B cell (primary cell): ENCODE measurements at places on chromosomes 1 and 21.

- no peak for DNase-seq
Observed at GRCh38 chr1:163085041-163085903, 16.1 kb downstream of the RGS4 start.

GRCh38 chr1:27605300-27605766 is 1.4 kb upstream of the AHDC1 start:
- DNase-seq = no peak

- DNase-seq = no peak
Observed at GRCh38 chr1:115408533-115408932, 70.5 kb upstream of the NGF start.

DNA sequence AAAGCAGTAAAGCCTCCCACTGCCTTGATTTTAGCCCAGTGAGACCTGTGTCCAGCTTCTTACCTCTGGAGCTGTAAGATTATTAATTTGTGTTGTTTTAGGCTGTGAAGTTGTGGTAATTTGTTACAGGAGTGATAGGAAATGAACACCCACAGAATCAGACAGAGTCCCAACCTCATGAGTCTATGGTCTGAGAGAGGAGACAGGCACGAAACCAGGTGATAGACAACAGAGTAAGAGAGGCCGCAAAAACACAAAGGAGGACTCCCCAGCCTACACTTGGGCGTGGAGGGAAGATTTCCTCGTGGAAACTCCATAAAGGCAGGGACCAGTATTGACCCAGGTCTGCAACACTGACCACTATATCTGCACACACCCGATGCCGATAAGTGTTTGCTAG is 234.6 kb upstream of the JUN start:
- DNase-seq = no peak

DNA sequence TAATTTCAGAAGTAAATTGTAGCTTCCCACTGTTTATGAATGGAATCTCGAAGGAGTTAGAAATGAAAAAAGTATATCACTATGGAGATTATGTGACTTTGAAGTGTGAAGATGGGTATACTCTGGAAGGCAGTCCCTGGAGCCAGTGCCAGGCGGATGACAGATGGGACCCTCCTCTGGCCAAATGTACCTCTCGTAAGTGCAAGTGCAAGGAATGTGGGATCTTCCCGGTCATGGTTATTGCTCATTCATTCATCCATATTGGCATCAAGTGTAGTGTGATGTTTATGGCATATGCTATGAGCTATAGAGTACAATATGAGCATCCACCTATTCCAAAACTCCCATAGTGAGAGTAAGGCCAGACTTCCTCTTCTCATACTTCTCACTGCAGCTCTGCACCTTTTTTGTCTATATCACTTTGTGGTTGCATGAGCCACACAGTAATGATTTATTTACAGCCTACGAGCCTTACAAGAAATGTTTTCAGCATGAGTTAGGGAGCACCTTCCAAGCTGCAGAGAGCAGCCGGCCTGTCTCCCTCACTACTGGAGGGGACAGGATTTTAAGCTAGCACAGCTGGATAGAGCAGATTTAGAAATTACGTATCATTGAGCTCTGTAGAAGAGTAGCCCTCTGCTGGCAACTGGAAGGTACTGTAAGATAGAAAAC is 24.9 kb upstream of the CR1L start:
- peak; percentile 56 for DNase-seq
